ENCODE measurements at places on chromosomes 12 and 14. TPM values are rescaled to one million over a fixed set of nuclear protein-coding genes. Genes with fewer than 3 reads are reported as not detected.

TBPL2 gene
- not detected for total RNA-seq

GLIPR1L2 gene
- total RNA-seq = 2.3 TPM

SIRT4 gene
- total RNA-seq = 4.5 TPM

CPM gene
- 1.7 TPM for total RNA-seq

MFAP5 gene
- not detected for total RNA-seq

Data from occipital lobe (tissue), 3 donors.